ENCODE measurements at places on chromosomes 13 and 19.

- DNase-seq: no peak
Measured at GRCh38 chr13:99197117-99197651, 3.5 kb upstream of the UBAC2 start.

DNA sequence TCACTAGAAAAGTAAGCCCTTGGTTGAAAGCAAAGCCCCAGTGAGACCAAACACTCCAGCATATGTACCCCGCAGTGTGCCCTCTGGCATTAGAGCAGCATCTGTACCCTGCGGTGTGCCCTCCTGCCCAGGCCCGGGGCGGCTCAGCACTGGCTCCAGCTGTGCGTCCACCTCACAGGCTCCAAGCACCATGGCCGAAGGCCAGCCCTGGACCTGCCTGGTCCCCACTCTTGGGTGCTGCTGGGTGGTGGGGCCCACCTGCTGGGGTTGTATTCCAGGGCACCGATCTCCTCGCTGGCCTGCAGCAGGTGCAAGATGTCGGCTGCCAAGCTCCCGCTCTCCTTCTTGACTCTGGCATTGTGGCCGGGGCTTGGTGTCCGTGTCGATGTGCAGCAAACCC is 230.2 kb downstream of the TUBA3C start:
- DNase-seq: no peak

DNA sequence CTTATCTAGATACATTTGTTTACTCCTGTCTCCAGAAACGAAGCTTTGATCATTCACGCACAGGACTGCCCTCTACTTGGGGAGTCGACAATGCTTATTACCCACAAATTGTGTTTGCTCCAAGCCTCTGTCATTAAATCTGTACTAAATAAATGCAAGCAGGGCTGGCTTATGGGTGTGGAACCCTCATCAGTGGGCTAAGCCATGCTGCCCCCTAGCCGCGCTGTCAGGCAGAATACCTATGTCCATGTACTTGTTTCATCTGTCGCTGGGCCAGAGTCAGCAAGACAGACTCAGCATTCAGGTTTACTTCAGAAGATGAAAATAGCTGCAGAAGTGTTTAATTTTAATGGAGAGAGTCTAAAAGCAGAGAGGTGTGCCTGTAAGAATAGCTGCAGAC is 110.0 kb upstream of the PRR20A start:
- DNase-seq: no peak

DNA sequence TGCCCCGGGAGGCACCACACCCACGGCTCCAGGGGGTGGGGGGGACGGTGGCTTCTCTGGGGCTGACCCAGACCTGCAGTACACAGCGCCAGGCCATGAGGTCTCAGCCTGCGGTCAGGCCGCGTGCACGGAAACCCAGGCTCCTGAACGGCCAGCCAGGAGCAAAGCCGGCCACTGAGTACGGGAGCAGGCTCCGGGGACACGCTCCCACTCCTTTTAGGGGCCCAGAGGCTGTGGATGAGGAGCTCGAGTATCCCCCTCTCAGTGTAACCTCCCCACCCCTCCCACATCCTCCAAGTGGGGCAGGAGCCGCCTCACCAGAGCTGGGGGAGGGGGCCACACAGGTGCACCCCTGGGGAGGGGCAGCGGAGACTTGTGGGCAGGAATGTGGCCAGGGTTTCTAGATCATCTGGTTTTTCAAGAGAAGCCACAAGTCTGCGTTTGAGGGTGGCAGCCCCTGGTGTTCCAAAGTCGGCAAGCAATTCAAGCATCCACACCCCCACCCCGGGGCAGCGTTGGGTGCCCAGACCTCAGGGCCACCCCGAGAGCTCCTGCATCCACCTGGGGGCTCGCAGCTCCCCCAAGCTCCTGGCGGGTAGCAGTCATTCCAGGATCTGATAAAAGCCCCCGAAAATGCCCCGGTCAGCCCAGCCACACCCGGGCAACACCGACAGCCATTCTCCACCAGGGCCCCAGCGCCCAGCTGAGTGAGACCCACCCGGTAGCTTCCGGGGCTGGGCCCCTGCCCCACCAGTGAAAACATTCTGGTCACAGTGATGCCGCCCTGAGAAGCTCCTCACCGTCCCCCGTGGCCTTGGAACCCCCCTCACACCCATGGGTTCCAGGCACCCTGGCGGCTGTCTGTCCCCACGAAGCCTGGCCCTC is 6.1 kb downstream of the SBNO2 start:
- no peak for DNase-seq

- DNase-seq: no peak
Measured at GRCh38 chr13:92941167-92941566, 285.4 kb upstream of the GPC6 start.

GRCh38 chr13:64470751-64471150 is 2759.4 kb downstream of the PCDH9 start:
- no peak for DNase-seq

GRCh38 chr13:25602176-25602575 is 230.4 kb downstream of the ATP8A2 start:
- no peak for DNase-seq

DNA sequence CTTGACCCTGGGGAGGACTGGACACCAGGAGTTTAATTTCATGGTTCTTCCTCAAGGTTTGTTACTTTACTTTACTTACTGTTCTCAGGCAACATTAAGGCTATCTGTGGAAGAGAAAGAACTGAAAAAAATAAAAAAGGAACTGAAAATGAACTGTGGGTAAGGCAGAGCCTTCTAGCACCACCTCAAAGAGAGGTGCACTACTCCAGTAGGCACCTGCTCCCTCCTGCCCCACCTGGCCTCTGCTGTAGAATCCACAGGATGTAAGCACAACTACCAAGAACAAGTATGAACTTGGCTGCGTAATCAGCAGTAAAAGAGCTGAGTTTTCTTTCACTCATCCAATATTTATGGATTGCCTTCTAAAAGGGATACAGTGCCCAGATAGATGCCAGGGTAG is 12.2 kb downstream of the ZNF112 start:
- DNase-seq: no peak

GRCh38 chr13:30714629-30715371 is 20.5 kb upstream of the ALOX5AP start:
- DNase-seq: no peak

DNA sequence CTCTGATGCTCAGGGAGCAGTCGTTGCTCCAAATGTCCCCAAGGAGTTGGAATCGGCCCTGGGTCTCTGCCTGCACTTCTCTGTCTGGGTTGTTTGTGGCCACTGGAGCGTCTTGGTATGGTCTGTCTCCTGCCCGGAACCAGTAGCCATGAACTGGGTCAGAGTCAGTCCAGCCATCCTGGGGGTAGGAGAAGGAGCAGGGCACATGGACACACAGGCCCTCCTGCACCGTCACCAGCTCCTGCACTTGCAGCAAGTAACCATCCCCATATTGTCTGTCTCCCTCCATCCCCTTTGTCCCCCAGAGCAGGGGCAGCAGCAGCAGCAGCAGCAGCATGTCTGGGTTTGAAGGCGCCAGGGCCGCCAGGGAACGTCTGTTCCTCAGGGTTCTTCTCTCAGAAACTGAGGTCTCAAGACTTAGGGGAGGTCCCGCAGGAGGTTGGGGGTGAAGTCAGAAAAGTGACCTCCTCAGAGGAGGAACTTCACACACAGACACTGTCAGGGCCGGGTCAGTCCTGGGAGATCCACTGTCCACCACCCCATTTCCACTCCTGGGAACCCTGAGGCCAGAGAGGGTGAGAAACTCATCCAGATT is at the start of gene SIGLEC8:
Gene SIGLEC8, minus strand, starts transcription at position 404 of the 595 bp plus-strand sequence. Its CDS starts 67 bp downstream, at position 337.
- no peak for DNase-seq

DNA sequence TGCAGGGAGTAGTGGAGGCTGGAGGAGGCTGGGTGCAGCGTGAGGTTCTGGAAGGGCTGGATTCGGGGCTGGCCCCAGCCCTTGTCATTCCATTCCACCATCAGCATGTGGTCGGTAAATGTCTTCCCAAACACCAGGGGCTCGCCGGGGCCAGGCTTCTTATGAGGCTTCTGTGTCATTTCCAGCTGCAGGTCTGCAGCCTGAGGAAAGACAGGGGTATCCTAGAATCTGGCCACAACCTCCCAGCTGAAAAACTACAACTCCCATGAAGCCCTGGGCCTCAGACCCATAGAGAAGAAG is 4.4 kb downstream of the BCAT2 start:
- no peak for DNase-seq

DNA sequence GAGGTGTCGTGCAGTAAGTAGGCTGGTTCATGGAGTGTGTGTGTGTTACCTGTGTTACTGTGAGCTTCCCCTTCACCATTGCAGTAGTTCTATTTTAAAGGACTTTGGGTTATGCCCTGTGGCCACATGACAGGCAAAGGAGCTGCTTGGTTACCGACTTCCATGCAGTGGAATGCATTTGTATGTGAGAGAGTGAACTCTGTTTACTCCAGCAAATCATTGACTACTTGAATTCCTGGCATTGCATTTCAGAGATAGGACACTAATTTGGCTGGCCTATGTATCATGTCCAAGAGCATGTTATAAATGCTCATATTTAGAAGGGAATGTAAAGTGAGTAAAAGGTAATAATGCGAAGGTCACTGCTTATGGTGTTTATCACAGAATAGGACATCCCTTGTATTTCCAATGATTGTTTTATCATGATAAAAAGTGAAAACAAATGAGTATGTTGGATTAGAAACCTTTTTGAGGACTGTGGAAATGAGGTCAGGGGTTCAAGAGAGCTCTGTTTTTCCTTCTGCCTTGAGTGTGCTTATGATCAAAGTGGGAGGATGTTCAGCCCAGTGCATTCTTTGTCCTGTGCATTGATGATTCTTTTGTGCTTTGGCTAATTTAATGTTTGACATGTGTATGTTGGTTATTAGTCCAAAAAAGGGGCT is 156.5 kb downstream of the LMO7 start:
- DNase-seq: no peak

DNA sequence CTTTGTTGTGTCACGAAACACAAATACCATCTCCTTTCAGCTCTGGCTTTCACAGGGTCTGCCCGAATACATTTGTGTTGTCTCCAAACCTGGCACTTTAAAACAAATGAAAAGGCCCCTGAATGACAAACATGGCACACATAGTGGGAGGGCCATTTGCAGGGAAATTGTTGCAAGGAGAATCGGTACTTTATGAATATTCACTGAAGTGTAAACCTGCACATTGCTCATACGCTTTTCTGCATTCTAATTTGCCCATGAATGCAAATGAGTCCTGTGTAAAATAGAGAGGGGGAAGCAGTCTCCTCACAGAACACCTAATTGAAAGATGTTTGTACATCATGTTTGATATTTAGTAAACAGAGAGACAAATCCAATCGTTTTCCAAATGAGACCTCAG is 82.7 kb upstream of the PCDH8 start:
- no peak for DNase-seq

DNA sequence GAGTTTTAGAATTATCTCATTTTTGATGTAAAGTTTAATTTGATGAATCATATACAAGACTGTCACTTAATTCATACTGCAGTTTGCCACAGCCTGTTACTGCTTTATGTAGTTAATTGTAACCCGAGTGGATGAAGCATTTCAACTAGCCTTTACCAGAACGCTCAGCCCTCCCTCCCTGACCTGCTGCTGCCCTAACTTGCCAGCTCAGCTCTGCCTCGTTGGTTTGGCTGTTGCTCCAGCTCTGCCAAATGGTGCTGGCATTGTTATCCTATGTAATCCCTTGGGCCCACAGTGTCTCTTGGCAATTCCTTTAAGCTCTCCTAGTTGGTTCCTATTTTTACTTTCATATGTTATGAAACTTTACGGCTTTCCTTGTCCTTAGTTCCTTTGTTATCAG is 113.3 kb downstream of the LMO7 start:
- no peak for DNase-seq

DNA sequence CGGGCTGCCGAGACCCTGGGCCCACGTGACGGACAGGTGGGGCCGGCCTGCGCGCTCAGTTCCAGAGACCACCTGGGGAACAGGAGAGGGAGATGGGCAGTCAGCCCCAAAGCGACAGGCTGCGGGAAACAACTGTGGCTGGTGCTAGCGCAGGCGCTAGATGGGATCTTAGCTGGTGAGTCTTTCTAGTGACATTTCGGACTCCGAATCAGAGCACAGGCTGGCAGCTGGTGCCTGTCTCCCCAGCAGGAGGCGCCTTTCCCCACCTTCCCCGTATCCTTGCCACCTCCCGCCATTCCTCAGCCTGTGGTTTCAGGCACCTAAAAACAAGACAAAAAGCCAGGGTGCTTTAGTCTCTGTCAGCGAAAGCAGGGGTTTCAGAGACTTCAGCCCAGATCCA is 19.4 kb upstream of the RANBP3 start:
- DNase-seq: no peak

DNA sequence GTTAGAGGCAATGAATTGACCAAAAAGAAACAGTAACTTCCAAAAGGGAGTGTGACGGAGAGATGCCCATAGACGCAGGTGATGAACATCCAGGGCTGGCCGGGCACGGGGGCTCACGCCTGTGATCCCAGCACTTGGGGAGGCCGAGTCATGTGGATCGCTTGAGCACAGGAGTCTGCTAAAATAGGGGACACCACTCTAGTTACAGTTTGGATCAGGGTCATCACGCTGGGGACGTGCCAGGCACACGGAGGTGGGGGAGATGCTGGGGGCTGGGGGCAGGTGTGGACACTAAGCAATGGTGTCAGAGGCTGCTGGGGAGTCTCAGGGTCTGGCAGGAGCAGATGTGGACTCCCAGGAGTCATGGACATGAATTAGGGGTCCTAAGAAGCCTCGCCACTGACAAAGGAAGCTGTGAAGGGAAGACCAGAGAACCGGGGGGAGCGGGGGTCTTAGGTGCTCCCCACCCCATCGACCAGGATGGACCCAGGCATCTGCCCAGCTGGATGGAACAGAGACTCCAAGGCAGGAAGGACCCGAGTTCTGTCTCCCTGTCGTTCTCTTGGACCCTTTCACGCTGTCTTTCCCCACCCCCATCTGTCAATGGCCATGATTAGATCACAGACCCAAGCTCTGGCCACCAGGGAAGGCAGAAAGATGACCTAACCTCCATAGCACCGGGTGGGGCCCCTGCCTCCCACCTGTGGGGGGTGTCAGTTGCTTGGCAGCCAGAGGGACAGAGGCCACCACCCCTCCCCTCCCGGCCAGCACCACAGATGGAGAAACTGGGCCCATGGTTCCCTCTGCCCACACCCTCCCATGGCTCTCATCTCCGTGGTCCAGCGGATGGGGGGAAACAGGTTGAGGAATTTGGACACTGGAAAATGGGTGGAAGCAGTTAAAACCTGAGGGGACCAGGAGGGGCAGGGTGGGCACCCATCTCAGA is 19.6 kb downstream of the CCDC8 start:
- no peak for DNase-seq

- DNase-seq: no peak
Measured at GRCh38 chr19:29623726-29624488, 17.8 kb downstream of the POP4 start.

DNA sequence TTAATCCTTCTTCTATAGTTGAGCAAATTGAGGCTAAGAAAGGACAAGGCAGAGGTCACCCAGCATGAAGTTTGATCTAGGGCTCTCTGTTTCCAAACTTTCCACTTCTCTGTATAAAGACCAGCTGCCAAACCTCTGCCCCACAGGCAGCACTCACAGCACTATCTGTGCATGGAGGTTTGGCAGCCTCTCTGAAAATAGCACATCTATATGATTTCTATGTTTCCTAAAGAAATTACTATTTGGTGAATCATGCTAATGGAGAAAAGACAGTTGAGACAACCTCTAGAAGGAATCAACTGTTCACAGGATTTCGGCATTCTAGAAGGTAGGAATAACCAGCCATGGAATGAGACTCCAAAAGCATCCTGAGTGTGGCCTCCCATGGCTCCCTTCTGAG is 554.5 kb downstream of the IRS2 start:
- DNase-seq: no peak

Measured in stimulated activated CD8-positive, alpha-beta memory T cell treated with anti-CD3 and anti-CD28 coated beads, Interleukin-15, amount 100 ng/mL, for 24 hours (primary cell).